LHCN-M2 (cell line): ENCODE measurements at places on chromosomes 12 and 14. TPM values are rescaled to one million over a fixed set of nuclear protein-coding genes. Genes with fewer than 3 reads are reported as not detected.

DNA sequence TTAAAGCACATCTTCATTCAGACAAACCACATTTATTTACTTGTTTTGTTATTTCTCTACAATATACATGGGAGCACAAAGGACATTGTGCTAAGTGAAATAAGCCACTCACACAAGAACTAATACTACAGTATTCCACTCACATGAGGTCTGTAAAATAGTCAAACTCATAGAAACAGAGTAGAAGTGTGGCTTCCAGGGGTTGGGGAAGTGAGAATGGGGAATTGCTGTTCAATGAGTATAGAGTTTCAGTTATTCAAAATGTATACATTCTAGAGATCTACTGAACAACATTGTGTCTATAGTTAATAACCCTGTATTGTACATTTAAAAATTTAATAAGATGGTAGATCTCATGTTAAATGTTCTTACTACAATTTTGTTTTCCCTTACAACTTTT is 88.8 kb downstream of the ATXN7L3B start:
- DNase-seq: no peak

TMEM19 gene
- 46.6 and 53.1 TPM in 2 replicates for total RNA-seq

DNA sequence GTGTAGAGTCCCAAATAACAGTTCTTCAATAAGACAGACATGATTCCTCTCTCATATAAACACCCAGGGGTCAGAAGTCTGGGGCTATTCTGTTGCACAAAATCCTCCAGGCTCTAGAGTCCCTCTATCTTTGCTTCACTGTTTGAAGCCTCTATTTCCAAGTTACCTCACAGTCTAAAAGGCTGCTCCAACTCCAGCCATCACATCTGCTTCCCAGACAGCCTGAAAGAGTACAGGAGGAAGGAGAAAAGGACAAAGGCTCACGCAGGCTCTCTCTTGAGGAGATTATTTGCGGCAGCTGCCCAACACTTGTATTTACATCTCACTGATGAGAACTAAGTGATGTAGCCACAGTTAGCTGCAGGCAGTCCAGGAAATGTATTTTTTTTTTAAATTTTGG is 6.4 kb downstream of the PAPLN start:
- DNase-seq: no peak

DNA sequence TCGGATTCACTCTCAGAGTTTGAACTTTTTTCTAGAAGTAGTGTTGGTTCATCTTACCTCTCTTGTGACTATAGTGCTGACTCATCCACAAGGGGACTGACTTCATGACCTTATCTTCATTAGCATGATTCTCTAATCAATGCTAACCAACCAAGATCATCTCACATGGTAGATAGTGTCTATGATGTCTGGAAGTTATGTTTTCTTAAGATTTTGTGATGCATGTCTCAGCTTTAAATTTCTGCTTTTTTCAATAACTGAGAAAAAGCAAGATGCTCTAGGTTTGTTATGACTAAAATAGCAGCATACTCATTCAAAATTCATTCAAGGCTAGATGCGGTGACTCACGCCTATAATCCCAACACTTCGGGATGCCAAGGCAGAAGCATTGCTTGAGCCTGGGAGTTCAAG is 12.3 kb upstream of the SLC35E3 start:
- DNase-seq: peak; percentile 83

- DNase-seq: no peak
Observed at GRCh38 chr14:81536241-81536771, 2.7 kb upstream of the SEL1L start.

DNA sequence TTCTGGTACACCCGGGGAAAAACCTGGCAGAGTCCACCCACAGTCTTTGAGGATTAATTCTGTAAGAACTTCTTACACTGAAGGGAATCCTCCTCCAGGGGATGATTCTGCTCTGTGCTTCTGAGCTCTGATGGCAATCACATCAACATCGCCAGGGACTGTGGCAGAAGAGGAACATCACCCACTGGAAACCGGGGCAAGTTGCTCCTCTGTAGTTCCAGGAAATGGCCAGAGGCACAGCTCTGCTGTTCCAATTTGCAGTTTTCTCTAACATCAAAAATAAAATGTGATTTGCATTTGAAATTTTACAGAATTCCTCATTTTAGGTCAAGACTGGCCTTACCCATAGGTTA is 207.6 kb downstream of the DAD1 start:
- no peak for DNase-seq

DNA sequence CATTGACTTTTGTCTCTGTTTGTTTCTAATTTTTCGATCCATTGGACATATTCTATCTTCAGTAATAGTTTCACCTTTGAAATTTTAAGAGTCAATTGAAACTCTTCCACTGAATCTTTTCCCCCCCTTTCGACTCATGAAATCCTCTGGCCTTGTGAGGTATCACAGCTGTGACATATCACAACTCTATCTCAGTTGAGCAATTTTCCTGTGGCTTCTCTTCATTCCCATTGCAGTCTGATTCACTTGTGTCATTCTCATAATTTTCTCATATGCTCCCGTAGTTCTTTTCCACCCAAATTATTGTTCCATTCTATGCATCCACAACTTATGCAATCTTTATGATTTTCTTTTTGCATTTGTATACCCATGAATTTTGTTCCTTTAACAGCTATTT is 261.6 kb downstream of the DACT1 start:
- peak; percentile 82 for DNase-seq

GRCh38 chr14:59274991-59275391 is 86.5 kb downstream of the DAAM1 start:
- no peak for DNase-seq

DNA sequence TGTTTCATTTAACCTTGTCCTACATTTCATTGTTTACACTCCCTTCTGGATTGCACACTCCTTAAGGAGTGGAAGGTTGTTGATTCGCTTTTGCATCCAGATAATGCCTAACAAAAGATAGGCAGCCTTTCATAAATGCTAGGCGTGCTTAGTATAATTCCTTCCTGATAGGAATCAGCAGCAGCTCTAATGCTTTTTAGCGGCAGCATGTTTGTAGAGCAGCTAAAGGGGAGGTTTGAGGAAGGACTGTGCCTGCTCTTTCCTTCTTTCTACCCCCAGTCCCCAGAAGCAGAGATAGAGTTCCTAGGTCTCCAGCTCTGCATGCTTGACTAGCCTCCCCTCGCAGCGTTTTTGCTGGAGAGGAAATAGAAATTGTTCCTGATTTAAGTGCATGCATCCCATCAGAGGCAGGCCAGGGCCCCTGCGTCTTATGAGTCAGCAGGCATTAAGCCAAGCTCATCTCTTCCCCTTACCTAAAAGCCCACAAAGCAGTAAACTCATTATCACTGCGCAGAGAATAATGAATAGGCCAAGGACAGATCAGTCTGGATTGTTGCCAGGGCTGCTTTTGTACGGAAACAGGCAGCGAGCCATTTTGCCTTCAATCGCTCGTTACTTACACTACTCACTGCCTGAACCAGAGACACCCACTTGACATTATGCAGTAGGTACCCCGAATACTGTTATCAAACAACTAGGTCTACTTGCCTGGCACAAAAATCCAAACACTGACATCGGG is 14.0 kb upstream of the TBPL2 start:
- peak; percentile 44 for DNase-seq

DNA sequence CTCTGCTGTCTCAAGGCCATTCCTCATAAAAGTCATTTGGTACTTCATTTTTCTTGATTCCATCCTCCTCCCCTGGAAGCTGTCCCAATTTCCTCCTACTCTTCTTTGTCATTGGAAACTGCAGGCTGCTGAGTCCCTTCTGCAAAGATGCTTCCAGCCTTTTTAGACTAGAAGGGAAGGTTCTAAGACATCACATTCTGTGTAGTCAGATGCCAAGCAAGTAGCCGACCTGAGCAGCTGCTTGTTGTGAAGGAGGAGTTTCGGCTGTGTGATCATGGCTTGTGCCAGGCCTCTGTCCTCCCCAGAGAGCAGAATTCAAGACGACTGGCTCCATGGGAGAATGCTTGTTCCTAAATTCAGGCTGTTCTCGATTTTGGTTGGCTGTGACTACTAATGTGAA is 8.7 kb downstream of the RFC5 start:
- no peak for DNase-seq

DNA sequence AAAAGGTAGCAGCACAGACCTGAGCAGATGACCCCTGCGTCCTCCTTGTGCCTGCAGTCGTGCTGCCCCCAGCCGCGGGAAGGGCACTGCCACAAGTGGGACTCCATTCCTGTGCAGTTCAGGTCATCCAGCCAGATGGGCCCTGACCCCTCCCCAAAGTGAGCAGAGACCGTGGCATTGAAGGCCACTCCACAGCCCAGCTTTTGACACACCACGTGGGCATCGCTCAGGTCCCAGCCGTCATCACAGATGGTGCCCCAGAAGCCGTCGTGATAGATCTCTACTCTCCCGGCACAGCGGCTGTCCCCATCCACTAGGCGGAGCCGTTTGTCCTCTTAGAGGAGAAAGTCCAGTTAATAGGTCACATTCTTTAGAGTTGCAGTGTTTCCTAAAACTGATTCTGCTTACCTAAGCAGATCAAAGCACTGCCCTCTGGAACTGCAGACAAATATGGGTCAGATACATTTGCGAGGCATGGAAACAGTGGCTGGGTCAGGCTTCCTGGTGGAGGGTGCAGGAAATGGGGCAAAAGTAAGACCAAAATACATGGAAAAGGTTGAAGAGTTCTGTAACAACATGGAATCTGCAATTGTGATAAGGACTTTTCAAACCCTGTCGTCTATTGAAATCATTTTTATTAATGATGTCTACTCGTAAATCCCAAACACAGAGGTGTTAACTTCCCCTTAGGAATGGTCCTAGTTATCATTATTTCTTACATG is 69.4 kb downstream of the CD163L1 start:
- peak; percentile 59 for DNase-seq

DNA sequence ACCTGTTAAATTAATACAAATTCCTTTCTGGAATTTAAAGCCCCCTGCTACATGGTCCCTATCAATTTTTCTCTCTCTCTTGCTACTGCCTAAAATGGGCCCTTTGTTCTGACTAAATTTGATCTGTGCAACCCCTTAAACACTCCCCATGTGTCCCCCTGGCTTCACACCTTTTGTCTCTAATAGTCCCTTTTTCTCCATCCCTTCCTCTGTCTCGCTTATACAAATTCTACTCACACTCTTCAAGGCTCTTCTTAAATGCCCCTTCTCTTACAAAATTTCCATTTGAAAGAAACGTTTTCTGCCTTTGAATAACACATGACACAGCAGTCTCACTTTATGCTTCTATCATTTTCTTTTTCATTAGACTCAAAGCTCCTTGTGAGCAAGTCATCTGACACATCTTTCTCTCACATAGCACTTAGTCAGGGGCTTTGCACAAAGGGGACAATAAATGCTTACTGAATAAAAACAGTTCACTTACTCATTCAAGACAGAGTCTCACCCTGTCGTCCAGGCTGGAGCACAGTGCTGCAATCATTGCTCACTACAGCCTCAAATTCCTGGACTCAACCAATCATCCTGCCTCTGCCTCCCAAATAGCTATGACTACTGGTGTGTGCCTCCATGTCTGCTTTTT is 41.5 kb upstream of the NR2C1 start:
- DNase-seq: peak; percentile 24

- peak; percentile 10 for DNase-seq
Observed at GRCh38 chr12:105935981-105936380, 202.8 kb downstream of the NUAK1 start.

- DNase-seq: no peak
Observed at GRCh38 chr14:69432364-69432763, 33.9 kb downstream of the SLC39A9 start.

TRPV4 gene
- total RNA-seq: 0.34 TPM in 1 of 2 replicates, not detected in the other

GRCh38 chr12:110849221-110849620 is 2.4 kb downstream of the CCDC63 start:
- no peak for DNase-seq

DNA sequence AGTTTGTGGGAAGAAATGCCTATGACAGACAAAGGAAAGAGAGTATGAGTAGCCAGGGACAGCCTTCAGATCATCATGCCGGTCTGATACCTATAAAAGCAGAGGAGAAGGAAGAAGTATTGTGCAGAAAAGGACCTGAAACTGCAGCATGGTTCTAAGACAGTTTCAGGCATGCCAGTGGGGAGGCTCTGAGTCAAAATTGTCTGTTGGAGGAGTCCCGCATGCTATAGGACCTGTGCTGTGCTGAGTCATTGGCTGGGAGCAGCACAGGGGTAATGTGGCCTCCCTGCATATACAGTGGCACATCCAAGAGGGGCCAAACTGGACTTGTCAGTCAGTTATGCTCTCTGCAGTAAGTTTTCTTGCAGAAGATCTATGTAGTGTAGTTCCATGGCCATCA is 40.7 kb downstream of the NEUROD4 start:
- no peak for DNase-seq

GRCh38 chr12:55736780-55737580 is 5.9 kb upstream of the GDF11 start:
- peak; percentile 77 for DNase-seq

- peak; percentile 17 for DNase-seq
Observed at GRCh38 chr12:89800435-89800834, 91.8 kb upstream of the ATP2B1 start.

DNA sequence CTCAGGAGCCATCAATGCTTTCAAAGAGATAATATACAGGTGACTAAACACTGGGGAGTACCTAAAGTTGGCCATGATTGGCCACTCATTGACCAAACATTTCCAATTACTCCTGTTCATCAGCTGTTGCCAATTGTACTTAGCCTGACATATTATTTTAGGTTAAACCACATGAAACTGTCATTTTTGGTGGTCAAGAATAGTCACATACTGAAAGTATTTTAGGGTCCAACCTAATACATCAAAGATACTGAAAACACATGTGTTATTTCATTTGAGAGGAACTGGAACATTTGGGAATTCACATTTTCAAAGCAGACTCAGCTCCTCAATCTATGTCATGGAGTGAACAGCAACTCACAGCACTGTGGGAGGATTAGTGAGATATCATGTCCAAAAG is 63.9 kb upstream of the KCNA5 start:
- peak; percentile 40 for DNase-seq

SPTB gene
- total RNA-seq: not detected in 2 replicates

GRCh38 chr14:104346608-104347007 is 208.2 kb downstream of the KIF26A start:
- DNase-seq: no peak

DNA sequence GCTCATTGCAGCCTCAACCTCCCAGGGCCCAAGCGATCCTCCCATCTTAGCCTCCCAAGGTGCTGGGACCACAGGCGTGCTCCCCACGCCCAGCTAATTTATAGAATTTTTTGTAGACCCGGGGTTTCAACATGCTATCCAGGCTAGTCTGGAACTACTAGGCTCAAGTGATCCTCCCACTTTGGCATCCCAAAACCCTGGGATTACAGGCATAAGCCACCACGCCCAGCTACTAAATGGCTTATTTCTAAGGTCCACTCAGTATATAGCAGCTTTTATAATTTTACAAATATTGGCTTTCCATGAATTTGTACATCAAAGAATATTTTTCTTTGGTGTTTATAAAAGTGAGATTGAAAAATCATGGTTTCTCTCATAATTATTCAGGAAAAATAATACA is 167.8 kb downstream of the TTC7B start:
- no peak for DNase-seq

DNA sequence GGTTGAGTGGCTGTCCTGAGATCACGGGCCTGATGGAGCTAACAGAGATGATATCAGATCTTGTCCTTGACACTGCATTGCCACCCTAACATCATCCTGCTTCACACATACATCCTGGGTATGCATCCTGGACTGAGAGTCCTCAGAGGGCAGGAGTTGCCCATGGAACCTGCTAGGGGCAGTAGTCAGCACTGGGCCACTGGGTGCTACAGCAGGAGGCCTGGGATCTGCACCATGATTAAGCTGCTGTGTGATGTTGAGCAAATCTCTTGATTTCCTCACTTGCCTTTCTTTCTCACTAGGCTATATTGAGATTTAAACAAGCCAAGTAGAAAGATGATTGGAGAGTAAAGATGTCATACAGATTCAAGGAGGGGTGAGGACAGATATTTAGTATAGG is 22.1 kb upstream of the EIF4B start:
- DNase-seq: no peak

GRCh38 chr14:59939828-59940227 is 19.9 kb downstream of the LRRC9 start:
- no peak for DNase-seq
